ENCODE measurements at places on chromosomes 2 and 18. TPM values are rescaled to one million over a fixed set of nuclear protein-coding genes. Genes with fewer than 3 reads are reported as not detected.

The GPR39 gene
- polyA plus RNA-seq = 2.9 TPM

The ANO7 gene
- 2.5 TPM for polyA plus RNA-seq

The TPRKB gene
- 56.2 TPM for polyA plus RNA-seq

The NT5DC4 gene
- polyA plus RNA-seq = 0.03 TPM

The TWSG1 gene
- polyA plus RNA-seq = 9.6 TPM

The TEX44 gene
- not detected for polyA plus RNA-seq

The DHRS9 gene
- 0.16 TPM for polyA plus RNA-seq

The NEUROD1 gene
- 4.5 TPM for polyA plus RNA-seq

Data from adipose tissue (tissue), 3 donors.